Activated CD4-positive, alpha-beta T cell treated with anti-CD3 and anti-CD28 coated beads, Interleukin-2, amount 10 ng/mL, durations not matched to agents 7 days and 5 days (primary cell): ENCODE measurements at places on chromosomes 12 and 14.
A peak's percentile ranks its signal among the peaks of the same experiment; 100 is the strongest.

GRCh38 chr12:52925717-52926595, 21.1 kb upstream of the KRT8 start:
- no peak for DNase-seq

- no peak for DNase-seq
These were observed 36.8 kb upstream of the PLEKHG6 start for GRCh38 chr12:6273541-6274230.

- no peak for DNase-seq
These were observed 39.6 kb downstream of the WIF1 start for GRCh38 chr12:65081496-65081895.

DNA sequence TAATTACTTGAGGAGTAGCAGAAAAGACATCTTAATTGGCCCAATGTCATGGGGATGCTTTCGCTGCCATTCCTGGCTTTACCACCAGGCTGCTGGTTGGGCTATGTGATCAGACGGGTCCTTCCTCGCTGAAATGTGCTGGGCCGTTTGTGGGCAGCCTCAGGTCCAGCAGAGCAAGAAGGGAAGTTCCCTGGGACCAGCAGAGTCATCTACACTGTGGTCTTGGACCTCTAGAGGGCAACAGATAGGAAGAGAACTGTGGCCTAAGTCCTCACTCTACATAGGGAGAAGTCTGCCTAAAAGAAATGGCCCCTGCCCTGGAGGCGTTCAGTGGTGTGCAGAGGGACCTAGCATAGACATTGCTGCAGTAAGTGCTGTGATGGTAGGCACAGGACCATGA, 10.9 kb downstream of the EVL start:
- DNase-seq: no peak

DNA sequence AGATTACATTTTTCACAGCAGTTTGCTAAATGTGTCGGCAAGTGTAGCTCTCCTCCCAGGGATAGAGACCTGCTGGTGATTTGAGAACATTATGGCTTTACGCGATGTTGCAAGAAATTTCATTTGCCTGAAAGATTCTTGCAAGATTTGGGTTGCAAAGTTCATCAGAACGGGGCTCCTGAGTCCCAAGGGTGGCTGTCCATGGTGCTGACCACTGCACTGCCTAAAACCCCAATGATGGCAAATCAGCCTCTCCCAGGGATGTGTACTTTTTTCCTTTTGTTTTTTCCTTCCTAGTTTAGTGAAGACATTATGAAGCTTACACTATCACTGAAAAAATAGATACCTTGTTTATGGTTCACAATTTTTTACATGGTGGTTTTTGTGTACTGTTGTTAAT, 85.4 kb downstream of the WSCD2 start:
- DNase-seq: peak; percentile 37

- DNase-seq: no peak
These were observed 24.7 kb downstream of the RTRAF start for GRCh38 chr14:52013984-52014600.

DNA sequence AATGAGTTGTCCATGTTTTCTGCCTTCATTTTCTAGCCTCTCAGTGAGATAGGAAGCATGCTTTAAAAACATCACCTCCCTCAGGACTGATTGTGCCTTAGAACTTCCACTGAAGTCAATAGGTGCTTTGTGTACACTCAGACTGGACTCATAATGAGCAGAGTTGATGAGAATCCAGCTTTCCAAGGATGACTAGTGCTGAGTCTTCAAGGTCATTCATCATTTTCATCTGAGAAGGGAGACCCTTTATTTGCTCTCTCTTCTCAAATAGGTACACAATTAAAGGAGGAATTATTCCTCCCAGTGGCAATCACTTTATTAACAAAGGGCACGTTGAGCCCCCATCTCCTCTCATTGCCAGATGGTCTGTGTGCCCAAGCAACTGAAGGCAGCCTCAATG, 210.9 kb upstream of the PRKD1 start:
- no peak for DNase-seq

DNA sequence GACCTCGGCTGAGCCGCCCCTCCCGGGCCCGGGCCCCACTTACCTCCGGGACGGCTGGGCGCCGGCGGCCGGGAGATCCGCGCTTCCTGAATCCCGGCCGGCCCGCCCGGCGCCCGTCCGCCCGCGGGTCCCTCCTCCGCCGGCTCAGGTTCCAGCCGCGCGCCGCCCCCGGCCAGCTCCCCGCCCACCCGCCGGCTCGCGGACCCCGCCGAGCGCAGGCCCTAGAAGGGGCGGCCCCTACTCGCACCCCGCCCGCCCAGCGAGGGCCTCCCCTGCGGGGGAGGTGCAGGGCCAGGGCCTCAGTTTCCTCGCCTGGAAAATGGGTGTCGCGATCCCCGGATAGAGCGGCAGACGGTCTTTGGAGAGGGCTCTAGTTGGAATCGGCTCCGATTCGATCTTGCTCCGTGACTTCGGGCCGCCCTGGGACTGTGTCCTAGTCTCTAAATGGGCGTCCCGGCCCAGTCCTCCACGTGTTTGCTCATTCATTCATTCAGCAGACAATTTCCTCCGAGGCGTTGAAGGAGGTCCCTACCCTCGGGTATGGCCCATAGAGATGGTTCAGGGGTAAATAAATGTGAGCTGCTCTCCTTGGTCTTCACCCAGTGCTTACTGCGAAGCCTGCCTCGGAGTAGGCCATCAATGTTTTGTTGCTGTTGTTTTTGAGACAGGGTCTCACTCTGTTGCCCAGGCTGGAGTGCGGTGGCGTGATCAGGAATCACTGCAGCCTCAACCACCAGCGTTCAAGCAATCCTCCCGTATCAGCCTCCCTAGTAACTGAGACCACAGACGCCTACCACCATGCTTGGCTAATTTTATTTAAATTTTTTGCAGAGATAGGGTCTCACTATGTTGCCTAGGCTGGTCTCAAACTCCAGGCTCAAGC, at the start of gene TRPV4:
TRPV4 (minus strand) TSS at position 92 of the 883 bp plus-strand sequence. CDS start 18,602 bp downstream, outside the sequence.
- no peak for DNase-seq

GRCh38 chr12:58787021-58787760, 133.1 kb downstream of the LRIG3 start:
- DNase-seq: no peak

DNA sequence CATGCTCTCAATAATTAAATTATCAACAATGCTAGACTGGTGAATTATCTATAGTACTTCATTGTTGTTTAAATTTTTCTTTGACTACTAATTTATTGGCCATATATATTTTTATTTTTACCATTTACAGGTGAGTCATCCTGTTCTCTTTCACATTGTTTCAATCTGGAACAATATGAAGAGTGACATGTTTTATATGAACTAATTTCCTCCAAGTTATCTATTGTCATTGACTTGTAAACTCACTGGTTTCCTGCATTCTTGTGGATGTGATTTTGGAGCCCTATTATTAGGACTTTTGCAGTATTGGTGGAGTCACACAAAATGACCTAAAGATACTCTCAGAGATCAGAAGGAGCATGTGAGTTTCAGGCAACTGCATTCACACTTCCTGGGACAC, 297.7 kb downstream of the AEBP2 start:
- no peak for DNase-seq
